ENCODE measurements at places on chromosomes 6 and 20. TPM values are rescaled to one million over a fixed set of nuclear protein-coding genes. Genes with fewer than 3 reads are reported as not detected.

DNA sequence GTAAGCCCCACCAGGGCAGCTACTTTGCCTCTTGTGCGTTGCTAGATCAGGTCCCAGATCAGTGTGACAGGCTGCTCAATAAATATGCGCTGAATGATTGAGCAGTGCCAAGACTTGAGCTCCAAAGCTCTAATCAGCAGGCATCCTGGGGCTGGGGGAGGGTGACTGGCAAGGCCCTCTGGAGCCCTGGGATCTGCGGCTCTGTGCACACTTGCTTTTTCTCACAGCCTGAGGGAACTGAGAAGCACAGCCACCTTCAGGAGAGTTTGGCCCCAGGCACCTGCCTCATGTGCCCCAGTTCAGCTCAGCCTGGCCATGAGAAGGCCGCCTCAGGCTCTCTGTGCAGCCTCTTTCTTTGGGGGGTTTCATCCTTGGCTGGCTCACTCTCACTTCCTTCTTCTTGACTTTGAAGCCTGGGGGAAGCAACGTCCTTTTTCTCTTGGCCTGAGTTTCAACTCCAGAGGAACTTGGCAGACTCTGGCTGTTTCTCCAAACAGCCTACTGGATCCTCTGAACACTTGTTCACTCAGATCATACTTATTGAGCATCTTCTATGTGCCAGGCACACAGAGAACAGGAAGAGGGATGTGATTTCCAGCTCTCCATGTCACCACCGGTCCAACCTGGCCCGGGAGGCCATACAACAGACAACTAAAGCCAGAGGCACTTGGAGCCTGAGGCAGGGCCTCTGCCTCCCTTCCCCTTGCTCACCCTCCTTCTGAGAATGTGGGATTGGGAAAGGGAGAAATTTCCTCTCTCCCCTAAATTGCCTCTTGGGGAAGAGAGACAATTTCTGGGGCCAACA is 114.0 kb downstream of the VEGFA start:
- H3K36me3 ChIP-seq: no peaks in the 10 kb centered on the region
- H3K27me3 ChIP-seq: no peaks in the 10 kb centered on the region
- H3K27ac ChIP-seq: no peak overlapping the region
- H3K4me1 ChIP-seq: no peaks in the 10 kb centered on the region
- no peak overlapping the region for H3K4me3 ChIP-seq

The ANKRD6 gene
- polyA plus RNA-seq: 2.7 TPM

GRCh38 chr20:60667641-60668040 is 584.4 kb upstream of the CDH4 start:
- no peaks in the 10 kb centered on the region for H3K4me1 ChIP-seq
- no peak for DNase-seq
- H3K36me3 ChIP-seq: no peaks in the 10 kb centered on the region
- no peak overlapping the region for H3K27ac ChIP-seq
- H3K27me3 ChIP-seq: no peaks in the 10 kb centered on the region

The CST2 gene
- 0.16 TPM for polyA plus RNA-seq

The DOK5 gene
- polyA plus RNA-seq: 0.53 TPM

- no peak overlapping the region for H3K4me3 ChIP-seq
- no peak overlapping the region for H3K27ac ChIP-seq
- peaks cover 8% of the 10 kb centered on the region for H3K4me1 ChIP-seq
- H3K27me3 ChIP-seq: no peaks in the 10 kb centered on the region
- DNase-seq: no peak
- H3K36me3 ChIP-seq: peaks cover 16% of the 10 kb centered on the region
Observed at GRCh38 chr20:35539756-35540212, 2.1 kb upstream of the ERGIC3 start.

- H3K4me1 ChIP-seq: no peaks in the 10 kb centered on the region
- peaks cover 100% of the 10 kb centered on the region for H3K36me3 ChIP-seq
- H3K4me3 ChIP-seq: no peak overlapping the region
Observed at GRCh38 chr20:20585146-20585545, 127.3 kb downstream of the RALGAPA2 start.

- no peaks in the 10 kb centered on the region for H3K4me1 ChIP-seq
- H3K4me3 ChIP-seq: no peak overlapping the region
- H3K27ac ChIP-seq: no peak overlapping the region
- no peaks in the 10 kb centered on the region for H3K27me3 ChIP-seq
Observed at GRCh38 chr6:169779092-169779815, 27.8 kb downstream of the ERMARD start.

DNA sequence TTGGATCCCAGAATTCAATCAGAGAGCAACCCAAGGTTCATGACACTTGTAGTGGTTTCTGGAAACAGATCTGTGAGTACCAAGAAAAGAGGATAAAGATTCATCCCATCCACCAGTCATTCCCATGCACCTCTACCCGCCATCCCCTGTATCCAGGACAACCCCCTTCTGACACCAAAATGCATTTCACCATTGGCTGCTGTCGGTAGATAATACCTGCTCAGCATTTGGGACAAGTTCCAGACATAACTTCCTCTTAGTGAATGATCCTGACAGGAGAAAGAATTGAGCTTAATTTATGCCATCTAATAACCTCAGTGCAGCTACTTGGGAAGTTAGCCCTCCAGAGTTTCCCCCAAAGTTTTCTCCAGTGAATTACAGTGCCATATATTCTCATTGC is 329.1 kb downstream of the ZFAND3 start:
- H3K4me3 ChIP-seq: no peak overlapping the region
- H3K27ac ChIP-seq: no peak overlapping the region
- H3K36me3 ChIP-seq: no peaks in the 10 kb centered on the region
- H3K4me1 ChIP-seq: no peaks in the 10 kb centered on the region

DNA sequence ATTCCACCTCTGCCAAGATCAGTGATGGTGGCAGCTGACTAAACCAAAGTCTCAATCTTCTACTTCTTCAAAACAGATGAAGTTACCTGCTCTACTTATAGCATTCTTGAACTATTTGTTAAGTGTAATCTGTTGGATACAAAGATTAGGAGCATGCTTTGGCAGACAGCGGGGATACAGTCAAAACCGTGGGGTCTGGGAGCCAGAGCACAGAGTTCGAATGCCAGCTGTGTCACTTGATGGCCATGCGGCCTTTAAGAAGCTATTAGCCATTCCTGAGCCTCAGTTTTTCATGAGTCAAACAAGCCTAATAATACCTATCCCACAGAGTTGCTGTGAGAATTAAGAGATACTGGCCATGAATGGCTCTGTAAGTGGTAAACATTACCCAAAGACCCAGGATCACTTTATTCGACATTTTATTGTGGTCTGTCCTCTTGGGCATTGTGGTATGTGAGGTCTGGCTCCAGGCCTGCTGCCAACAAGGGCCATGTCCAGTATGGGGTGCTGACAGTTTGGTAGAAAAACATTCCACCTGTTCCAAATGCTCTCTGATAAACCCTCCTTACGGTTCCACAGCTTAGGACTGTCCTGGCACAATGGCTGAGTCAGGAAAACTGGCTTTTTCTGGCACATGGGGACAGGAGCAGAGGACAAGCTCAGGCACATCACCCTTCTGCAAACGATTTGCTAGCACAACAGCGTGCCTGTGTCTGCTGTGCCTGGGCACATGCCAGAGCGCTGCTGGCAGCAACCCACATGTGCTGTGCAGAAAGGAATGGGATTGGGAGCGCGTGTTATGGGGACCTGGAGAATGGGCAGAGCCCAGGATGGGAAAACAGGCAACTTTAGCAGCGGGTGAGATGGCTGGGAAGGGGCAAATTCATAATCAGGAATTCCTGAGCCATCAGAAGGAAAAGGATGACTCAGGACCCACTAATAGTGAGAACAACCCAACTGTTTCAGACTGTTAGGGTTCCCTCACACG is 15.7 kb upstream of the FAM83C start:
- no peak for DNase-seq
- no peaks in the 10 kb centered on the region for H3K27me3 ChIP-seq
- peaks cover 10% of the 10 kb centered on the region for H3K4me1 ChIP-seq
- no peak overlapping the region for H3K4me3 ChIP-seq
- peaks cover 3% of the 10 kb centered on the region for H3K36me3 ChIP-seq

The CLPSL2 gene
- not detected for polyA plus RNA-seq

GRCh38 chr6:56752009-56752408 is 109.3 kb upstream of the DST start:
- no peaks in the 10 kb centered on the region for H3K36me3 ChIP-seq
- H3K4me1 ChIP-seq: peaks cover 11% of the 10 kb centered on the region
- no peak overlapping the region for H3K27ac ChIP-seq
- H3K27me3 ChIP-seq: no peaks in the 10 kb centered on the region
- H3K4me3 ChIP-seq: no peak overlapping the region

The HUS1B gene
- polyA plus RNA-seq: 0.42 TPM

DNA sequence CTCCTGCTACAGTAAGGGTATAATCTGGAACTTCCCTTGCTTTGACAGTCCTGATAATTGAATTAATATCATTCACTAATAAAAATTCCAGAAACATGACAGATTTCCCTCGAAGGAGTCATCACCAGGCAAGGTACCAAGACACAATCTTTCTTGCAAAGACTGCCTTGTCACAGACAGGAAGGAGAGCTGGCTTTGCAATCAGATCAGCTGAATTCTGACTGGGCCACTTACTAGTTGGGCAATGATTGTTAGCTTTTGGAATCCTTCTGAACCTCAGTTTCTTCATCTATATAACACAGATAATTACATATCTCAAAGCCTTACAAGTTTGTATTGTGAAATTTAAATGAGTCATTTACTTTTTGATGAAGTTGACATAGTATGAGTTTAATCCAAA is 344.2 kb downstream of the RFPL4B start:
- no peak for DNase-seq
- no peaks in the 10 kb centered on the region for H3K4me1 ChIP-seq
- H3K27ac ChIP-seq: no peak overlapping the region
- H3K27me3 ChIP-seq: no peaks in the 10 kb centered on the region

GRCh38 chr6:111812060-111813038 is 60.9 kb downstream of the FYN start:
- peaks cover 25% of the 10 kb centered on the region for H3K4me1 ChIP-seq
- no peak overlapping the region for H3K27ac ChIP-seq
- H3K36me3 ChIP-seq: peaks cover 7% of the 10 kb centered on the region
- H3K4me3 ChIP-seq: no peak overlapping the region
- H3K27me3 ChIP-seq: no peaks in the 10 kb centered on the region

DNA sequence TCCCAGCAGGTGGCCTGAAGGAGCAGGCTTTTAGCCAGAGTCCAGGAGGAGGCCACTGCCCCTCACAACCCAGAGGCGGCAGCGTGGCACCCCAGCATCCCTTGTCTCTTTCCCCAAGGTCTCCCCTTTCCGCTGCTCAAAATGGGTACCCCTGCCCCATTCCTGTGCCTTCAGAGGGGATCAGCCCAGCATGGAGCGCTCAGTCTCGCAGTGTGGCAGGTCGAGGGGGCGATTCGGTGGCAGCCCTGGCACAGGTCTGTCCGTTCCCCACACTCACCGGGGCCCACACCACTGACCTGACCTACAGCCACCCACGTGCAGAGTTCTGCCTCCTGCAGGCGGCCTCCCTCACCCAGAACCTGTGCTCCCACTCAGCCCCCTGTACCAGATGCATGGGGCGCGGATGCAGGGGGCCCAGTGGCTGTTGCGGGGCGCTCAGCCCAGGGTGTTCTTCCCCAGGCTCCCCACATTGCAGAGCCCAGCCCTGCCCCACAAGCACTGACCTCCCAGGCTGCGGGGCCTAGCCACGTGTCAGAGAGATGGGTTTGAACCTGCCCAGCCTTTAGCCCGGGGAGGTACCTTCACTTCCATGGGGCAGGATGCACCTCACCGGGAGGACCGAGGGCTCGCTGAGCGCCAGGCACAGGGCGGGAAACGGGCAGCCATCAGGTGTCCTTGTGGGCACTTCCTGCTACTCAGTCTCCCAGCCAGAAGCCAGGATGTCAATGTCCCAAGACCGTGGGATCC is 41.8 kb downstream of the DSTN start:
- no peak overlapping the region for H3K4me3 ChIP-seq
- peaks cover 55% of the 10 kb centered on the region for H3K4me1 ChIP-seq
- peak overlapping the region; percentile 58 for H3K27ac ChIP-seq
- H3K36me3 ChIP-seq: no peaks in the 10 kb centered on the region

GRCh38 chr20:14116037-14116436 is 120.7 kb downstream of the MACROD2 start:
- H3K27ac ChIP-seq: no peak overlapping the region
- no peaks in the 10 kb centered on the region for H3K4me1 ChIP-seq
- DNase-seq: no peak
- H3K27me3 ChIP-seq: no peaks in the 10 kb centered on the region

Data from spleen (tissue), 13 donors.